Naive thymus-derived CD8-positive, alpha-beta T cell (primary cell): ENCODE measurements at places on chromosomes 1 and 21. TPM values are rescaled to one million over a fixed set of nuclear protein-coding genes. Genes with fewer than 3 reads are reported as not detected.
A peak's percentile ranks its signal among the peaks of the same experiment; 100 is the strongest.

DNA sequence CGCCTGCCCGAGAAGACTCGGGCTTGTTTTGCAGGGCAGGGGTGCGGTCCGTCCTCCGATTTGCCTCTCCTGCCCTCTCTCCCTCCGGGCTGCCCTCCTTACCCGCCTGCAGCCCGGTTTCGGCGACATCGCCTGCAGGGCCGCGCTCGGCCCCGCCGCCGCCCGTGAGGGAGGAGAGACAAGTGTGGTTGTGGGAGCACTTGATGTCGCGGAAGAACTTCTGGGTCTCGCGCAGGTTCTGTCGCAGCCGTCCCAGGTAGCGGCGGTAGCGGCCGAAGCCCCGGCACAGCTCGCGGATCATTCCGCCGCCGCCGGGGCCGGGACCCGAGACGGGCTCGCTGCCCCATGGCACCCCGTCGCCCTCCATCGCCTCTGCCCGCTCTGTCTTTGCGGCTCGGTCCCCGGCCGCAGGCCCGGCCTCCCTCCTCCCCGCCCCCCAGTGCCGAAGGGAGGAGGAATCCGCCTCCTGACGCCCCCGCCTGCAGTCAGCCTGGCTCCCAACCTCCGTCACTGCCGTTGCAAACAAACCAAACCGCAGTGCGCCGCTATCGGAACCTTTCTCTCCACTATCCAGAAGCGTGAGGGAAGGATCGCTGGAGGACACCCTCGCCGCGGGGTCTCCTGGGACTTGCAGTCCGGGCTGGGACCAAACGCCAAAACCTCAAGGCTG, at the start of gene DSTYK:
DSTYK (minus strand) TSS at position 534 of the 670 bp plus-strand sequence; CDS start at position 367, 167 bp downstream.
- peak within 1 kb of the TSS; percentile 97 for H3K27ac ChIP-seq
- H3K4me3 ChIP-seq: peak within 1 kb of the TSS; percentile 98
- peaks cover 44% of the 10 kb centered on the region for H3K4me1 ChIP-seq
- no peaks in the 10 kb centered on the region for H3K36me3 ChIP-seq

- H3K4me3 ChIP-seq: no peak overlapping the region
- no peak for DNase-seq
- H3K27me3 ChIP-seq: peaks cover 14% of the 10 kb centered on the region
- no peaks in the 10 kb centered on the region for H3K36me3 ChIP-seq
- peaks cover 11% of the 10 kb centered on the region for H3K4me1 ChIP-seq
Measured at GRCh38 chr1:200242110-200243041, 167.5 kb downstream of the ZNF281 start.

GRCh38 chr1:173475564-173476196, 1.5 kb upstream of the PRDX6 start:
- H3K36me3 ChIP-seq: peaks cover 22% of the 10 kb centered on the region
- peaks cover 61% of the 10 kb centered on the region for H3K4me1 ChIP-seq
- peak overlapping the region; percentile 57 for H3K27ac ChIP-seq
- peak overlapping the region; percentile 91 for H3K4me3 ChIP-seq
- DNase-seq: no peak

- H3K4me3 ChIP-seq: no peak overlapping the region
- no peak overlapping the region for H3K27ac ChIP-seq
- peaks cover 18% of the 10 kb centered on the region for H3K4me1 ChIP-seq
- no peak for DNase-seq
- H3K36me3 ChIP-seq: no peaks in the 10 kb centered on the region
Measured at GRCh38 chr1:206832352-206832880, 33.0 kb upstream of the IL20 start.

TNN gene
- not detected for total RNA-seq
